Upper lobe of right lung (tissue), 1 donor: ENCODE measurements at places on chromosomes 6 and 20. TPM values are rescaled to one million over a fixed set of nuclear protein-coding genes. Genes with fewer than 3 reads are reported as not detected.

Gene ELOVL4
- total RNA-seq: 0.17 TPM

Gene JPH2
- 7.9 TPM for total RNA-seq

Gene CFB
- 74.9 TPM for total RNA-seq

Gene SYCP2L
- total RNA-seq: 0.58 TPM

Gene SLC44A4
- 23.1 TPM for total RNA-seq

Gene BMP7
- 1.2 TPM for total RNA-seq

Gene ZBTB12
- 3.5 TPM for total RNA-seq

Gene EMILIN3
- total RNA-seq: not detected

GRCh38 chr6:152828431-152828830, 77.8 kb downstream of the VIP start:
- H3K27me3 ChIP-seq: no peaks in the 10 kb centered on the region
- H3K4me1 ChIP-seq: no peaks in the 10 kb centered on the region
- H3K36me3 ChIP-seq: no peaks in the 10 kb centered on the region
- no peak overlapping the region for H3K27ac ChIP-seq
- no peak overlapping the region for H3K4me3 ChIP-seq

- H3K27ac ChIP-seq: no peak overlapping the region
- no peaks in the 10 kb centered on the region for H3K27me3 ChIP-seq
- DNase-seq: no peak
- no peak overlapping the region for H3K4me3 ChIP-seq
Observed at GRCh38 chr6:24822696-24823095, 24.0 kb upstream of the ARMH2 start.

- no peaks in the 10 kb centered on the region for H3K27me3 ChIP-seq
- H3K4me3 ChIP-seq: no peak overlapping the region
- no peaks in the 10 kb centered on the region for H3K4me1 ChIP-seq
- DNase-seq: no peak
- peaks cover 22% of the 10 kb centered on the region for H3K36me3 ChIP-seq
- H3K27ac ChIP-seq: no peak overlapping the region
Observed at GRCh38 chr6:129597023-129597713, 112.8 kb downstream of the ARHGAP18 start.

DNA sequence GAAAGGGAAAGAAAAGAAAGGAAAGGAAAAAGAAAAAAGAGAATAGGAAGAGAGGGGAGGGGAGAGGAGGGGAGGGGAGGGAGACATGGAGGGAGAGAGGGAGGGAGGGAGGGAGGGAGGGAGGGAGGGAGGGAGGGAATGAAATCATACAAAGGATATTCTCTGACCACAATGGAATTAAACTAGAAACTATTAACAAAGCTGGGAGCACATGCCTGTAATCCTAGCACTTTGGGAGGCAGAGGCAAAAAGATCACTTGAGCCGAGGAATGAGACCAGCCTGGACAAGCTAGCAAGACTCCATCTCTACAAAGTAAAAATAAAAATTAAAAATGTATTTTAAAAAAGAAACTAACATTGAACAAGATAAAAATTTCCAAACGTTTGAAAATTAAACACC, 62.8 kb downstream of the ILRUN start:
- no peak overlapping the region for H3K27ac ChIP-seq
- no peaks in the 10 kb centered on the region for H3K4me1 ChIP-seq
- no peak overlapping the region for H3K4me3 ChIP-seq
- no peaks in the 10 kb centered on the region for H3K27me3 ChIP-seq

DNA sequence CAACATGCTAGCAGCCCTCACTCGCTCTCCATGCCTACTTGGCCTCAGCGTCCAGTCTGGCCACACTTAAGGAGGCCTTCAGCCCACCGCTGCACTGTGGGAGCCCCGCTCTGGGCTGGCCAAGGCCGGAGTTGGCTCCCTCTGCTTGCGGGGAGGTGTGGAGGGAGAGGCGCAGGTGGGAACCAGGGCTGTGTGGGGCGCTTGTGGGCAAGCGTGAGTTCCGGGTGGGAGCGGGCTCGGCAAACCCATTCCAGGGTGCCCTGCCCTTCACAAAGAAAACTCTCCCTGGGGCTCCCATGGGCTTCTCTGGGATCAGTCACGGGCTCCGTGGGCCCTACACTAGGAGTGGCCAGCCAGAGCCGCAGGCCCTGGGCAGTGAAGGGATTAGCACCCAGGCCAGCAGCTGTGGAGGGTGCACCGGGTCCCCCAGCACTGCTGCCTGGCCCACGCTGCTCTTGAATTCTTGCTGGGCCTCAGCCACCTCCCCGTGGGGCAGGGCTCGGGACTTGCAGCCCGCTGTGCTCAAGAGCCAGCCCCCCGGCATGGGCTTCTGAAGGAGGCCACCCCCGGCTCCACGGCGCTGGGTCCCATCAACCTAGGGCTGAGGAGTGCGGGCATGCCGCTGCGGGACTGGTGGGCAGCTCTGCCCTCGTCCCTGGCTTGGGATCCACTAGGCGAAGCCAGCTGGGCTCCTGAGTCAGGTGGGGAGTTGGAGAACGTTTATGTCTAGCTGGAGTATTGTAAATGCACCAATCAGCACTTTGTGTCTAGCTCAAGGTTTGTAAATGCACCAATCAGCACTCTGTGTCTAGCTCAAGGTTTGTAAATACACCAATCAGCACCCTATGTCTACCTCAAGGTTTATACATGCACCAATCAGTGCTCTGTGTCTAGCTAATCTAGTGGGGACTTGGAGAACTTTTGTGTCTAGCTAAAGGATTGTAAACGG, 273.6 kb upstream of the SULF2 start:
- H3K27ac ChIP-seq: no peak overlapping the region
- no peaks in the 10 kb centered on the region for H3K4me1 ChIP-seq
- H3K4me3 ChIP-seq: no peak overlapping the region
- H3K36me3 ChIP-seq: no peaks in the 10 kb centered on the region
- H3K27me3 ChIP-seq: no peaks in the 10 kb centered on the region
- DNase-seq: no peak

DNA sequence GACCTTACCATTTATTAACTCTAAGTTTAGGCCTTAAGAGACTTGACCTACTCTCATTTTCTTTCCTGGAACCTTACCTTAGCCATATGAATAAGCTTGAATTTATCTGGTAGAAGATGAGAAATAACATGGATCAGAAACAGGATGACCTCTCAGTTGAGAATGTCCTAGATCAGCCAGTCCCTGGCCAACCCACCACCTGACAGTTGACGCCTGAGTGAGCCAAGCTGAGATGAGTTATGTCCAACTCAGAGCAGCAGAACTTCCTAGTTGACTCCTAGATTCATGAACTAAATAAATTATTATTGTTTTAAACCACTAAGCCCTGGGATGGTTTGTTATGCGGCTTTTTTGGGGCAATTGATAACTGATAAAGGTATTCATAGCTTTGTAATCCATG, 233.0 kb upstream of the RAB32 start:
- H3K4me3 ChIP-seq: no peak overlapping the region
- no peak for DNase-seq
- H3K27ac ChIP-seq: no peak overlapping the region
- H3K27me3 ChIP-seq: no peaks in the 10 kb centered on the region

- no peaks in the 10 kb centered on the region for H3K4me1 ChIP-seq
- H3K27me3 ChIP-seq: no peaks in the 10 kb centered on the region
- H3K4me3 ChIP-seq: no peak overlapping the region
- H3K36me3 ChIP-seq: no peaks in the 10 kb centered on the region
- H3K27ac ChIP-seq: no peak overlapping the region
- DNase-seq: no peak
Observed at GRCh38 chr6:24079076-24079475, 46.9 kb upstream of the NRSN1 start.

DNA sequence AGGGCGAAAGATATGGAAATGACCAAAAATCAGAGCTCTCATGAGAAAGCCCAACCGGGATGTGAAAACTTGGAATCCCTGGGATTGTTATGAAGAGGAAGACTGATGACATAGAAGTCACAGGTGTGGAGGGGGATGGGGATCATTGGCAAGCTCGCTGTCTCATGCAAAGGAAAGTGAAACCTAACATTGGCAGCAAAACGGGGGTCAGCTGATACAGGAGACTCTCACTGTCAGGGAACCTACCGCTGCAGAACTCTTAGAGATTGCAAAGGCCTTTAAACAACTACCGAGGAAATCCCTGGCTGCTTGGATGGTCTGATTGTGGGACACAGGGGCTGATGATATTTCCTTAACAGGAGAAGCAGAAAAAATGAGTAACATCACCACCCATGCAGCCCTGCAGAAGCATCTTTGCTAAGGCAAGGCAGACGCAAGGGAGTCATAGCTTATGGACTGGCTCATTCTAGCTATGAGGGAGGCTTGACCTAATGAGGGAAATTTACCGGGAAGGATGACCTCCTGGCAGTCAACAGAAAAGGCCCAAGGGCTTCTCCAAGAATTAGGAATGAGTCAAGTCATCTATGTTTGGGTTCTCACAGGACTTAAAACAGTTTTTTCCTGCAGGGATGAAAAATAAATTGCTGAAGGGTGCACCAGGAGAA, 7.0 kb downstream of the MUC21 start:
- H3K4me1 ChIP-seq: no peaks in the 10 kb centered on the region
- H3K36me3 ChIP-seq: no peaks in the 10 kb centered on the region
- H3K27me3 ChIP-seq: no peaks in the 10 kb centered on the region
- H3K4me3 ChIP-seq: no peak overlapping the region
- no peak overlapping the region for H3K27ac ChIP-seq

DNA sequence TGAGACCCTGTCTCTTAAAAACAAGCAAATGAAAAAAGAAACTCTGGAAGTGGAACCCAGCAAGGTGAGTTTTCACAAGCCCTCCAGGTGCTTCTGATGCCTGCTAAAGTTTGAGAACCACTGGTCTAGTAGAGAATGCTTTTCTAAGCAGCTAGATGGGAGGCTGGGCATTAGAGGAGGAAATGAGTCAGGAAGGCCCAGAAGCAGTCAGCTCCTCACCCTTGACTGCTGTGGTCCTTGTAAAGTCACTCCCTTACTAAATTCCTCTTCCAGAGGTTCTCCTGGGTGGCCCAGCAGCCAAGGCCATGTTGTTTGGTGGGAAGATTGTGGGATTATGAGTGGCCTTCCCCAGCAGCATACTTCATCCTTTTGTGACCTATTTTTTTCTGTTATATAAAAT, 52.0 kb upstream of the FYN start:
- no peak overlapping the region for H3K27ac ChIP-seq
- no peak for DNase-seq
- no peaks in the 10 kb centered on the region for H3K27me3 ChIP-seq
- no peak overlapping the region for H3K4me3 ChIP-seq
- H3K36me3 ChIP-seq: no peaks in the 10 kb centered on the region

- DNase-seq: no peak
- no peak overlapping the region for H3K27ac ChIP-seq
- H3K27me3 ChIP-seq: no peaks in the 10 kb centered on the region
- H3K4me1 ChIP-seq: no peaks in the 10 kb centered on the region
Observed at GRCh38 chr6:92243315-92243714, 1176.0 kb downstream of the EPHA7 start.

DNA sequence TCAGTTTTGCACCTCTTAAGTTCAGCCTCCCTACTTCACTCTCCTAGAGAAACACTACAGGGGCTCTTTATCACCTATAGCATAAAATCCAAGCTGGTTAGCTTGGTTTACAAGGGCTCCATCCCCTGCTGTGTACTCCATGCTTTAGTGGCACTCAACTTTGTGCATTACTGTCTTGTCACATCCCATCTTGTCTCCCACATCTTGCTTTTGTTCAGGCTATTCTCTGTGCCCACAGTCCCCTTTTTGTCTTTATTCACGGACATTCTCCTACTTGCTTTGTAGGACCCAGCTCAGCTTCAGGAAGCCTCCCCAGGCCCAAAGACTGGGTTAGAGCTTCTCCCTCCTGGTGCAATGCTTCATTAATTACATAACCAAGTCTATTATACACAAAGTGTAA, 107.9 kb upstream of the SPACA1 start:
- peaks cover 5% of the 10 kb centered on the region for H3K27me3 ChIP-seq
- DNase-seq: no peak
- no peak overlapping the region for H3K27ac ChIP-seq

- no peak overlapping the region for H3K4me3 ChIP-seq
- H3K4me1 ChIP-seq: no peaks in the 10 kb centered on the region
- no peak overlapping the region for H3K27ac ChIP-seq
- H3K36me3 ChIP-seq: no peaks in the 10 kb centered on the region
- no peaks in the 10 kb centered on the region for H3K27me3 ChIP-seq
Observed at GRCh38 chr6:6052216-6052615, 45.5 kb upstream of the NRN1 start.

DNA sequence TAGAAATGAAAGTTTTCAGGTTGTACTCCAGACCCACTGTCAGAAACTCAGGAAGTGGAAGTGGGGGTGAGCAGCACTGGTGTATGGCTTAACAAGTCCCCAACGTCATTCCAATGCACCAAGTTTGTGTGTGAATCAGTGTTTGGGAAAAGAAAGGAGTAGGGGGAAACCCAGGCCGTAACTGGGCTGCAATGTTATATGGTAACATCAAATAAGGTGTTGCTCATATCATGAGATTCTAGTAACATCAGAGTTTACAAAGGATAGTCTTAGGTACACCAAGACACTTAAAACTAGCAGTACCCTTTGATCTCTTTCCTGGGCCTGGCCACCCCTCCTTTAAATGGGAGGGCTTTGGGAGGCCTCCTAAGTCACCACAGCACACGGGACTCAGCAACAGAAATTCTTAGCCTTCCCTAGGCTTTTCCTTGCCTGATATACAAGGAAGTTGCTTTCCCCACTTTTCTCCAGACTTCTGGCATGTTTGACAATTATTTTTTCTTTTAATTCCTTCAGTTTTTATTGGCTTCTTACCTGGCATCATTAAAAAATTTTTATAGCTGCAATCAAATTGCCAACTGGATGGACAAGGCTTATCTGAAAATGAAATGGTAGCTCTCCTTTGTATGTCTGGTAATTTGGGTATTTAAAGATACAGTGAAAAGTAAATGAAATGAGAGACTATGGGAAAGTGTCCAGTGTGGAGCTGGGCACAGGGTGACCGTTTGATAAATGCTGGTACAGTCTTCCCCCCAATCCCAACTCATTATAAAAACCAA, 15.1 kb downstream of the E2F3 start:
- no peak overlapping the region for H3K4me3 ChIP-seq
- no peaks in the 10 kb centered on the region for H3K4me1 ChIP-seq
- DNase-seq: no peak
- no peak overlapping the region for H3K27ac ChIP-seq
- no peaks in the 10 kb centered on the region for H3K27me3 ChIP-seq
- H3K36me3 ChIP-seq: no peaks in the 10 kb centered on the region

DNA sequence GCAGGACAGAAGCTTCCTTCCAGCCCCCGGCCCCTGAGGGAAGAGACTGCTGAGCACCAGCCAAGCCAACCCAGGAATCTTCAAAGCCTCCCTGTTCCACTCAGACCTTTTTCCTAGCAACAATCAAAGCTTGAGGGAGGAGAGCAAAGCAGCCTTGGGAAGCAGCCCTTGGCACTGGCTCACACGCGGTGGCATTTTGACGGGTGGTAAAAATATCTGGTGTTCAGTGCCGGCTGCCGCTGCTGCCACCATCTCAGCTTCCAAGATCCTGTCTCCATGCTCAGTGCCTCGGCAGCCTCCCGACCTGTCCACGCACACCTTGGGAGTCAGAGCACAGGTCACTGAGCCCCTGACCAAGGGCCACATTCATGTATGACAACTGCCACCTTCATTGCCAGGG, 170.1 kb downstream of the LRFN2 start:
- no peaks in the 10 kb centered on the region for H3K4me1 ChIP-seq
- no peak overlapping the region for H3K4me3 ChIP-seq
- no peak overlapping the region for H3K27ac ChIP-seq
- no peak for DNase-seq
- no peaks in the 10 kb centered on the region for H3K36me3 ChIP-seq

- H3K4me3 ChIP-seq: no peak overlapping the region
- peaks cover 8% of the 10 kb centered on the region for H3K4me1 ChIP-seq
- no peaks in the 10 kb centered on the region for H3K27me3 ChIP-seq
- H3K36me3 ChIP-seq: no peaks in the 10 kb centered on the region
- peak overlapping the region; percentile 1 for H3K27ac ChIP-seq
- no peak for DNase-seq
Observed at GRCh38 chr6:139250296-139251044, 41.3 kb downstream of the TXLNB start.
